Stimulated activated CD8-positive, alpha-beta memory T cell treated with anti-CD3 and anti-CD28 coated beads, Interleukin-4, amount 100 ng/mL, for 1 hour (primary cell): ENCODE measurements at places on chromosomes 1 and 21.
A peak's percentile ranks its signal among the peaks of the same experiment; 100 is the strongest.

GRCh38 chr1:31861346-31861745 is 45.5 kb upstream of the SPOCD1 start:
- no peak for DNase-seq

- DNase-seq = no peak
These were observed 1.2 kb downstream of the VAV3 start for GRCh38 chr1:107963601-107964335.

- DNase-seq = no peak
These were observed 6.2 kb upstream of the TRIM45 start for GRCh38 chr1:117127795-117128194.

DNA sequence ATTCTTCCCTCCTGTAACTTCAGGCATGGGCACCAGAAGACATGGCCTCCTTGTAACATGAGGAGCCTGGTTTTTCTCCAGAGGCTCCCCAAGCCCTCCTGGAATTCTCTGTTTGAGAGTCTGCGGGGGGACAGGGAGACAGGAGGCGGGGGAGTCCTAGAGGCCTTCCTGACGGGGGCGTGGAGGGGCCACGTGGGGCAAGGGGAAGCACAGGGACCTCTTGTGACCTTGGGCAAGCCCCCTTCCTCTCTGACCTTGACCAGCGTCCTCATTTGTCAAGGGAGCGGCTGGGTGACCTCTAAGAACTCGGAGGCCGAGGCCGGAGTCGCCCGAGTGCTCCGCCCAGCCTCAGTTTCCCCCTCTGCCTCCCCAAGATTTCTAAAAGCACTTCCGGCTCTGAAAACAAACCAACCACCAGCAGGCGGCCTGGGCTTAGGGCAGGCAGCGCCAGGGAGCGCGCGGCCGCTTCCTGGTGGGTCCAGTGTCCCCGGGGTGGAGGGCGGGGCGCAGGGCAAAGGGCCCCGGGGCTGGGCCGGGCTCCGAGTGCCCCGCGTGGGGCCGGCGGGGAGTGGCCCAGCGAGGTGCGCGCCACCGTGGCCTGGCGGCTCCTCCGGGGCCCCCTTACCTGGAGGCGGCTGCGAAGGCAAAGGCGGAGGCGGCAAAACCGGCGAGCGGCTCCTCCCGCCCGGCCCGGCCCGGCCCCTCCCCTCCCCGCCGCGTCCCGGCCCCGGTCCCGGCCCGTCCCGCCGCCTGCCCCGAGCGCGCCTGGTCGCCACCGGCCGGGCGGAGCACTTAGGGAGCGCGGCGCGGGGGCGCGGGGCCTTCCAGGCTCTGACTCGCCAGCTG is at the start of gene TMCO4:
Gene TMCO4, minus strand, starts transcription at position 687 of the 846 bp plus-strand sequence. CDS start 19,158 bp downstream, outside the sequence.
- DNase-seq = peak; percentile 10

GRCh38 chr1:53286955-53287354 is 40.9 kb downstream of the LRP8 start:
- no peak for DNase-seq

- no peak for DNase-seq
These were observed 184.9 kb downstream of the SLC35F3 start for GRCh38 chr1:234089396-234089795.

DNA sequence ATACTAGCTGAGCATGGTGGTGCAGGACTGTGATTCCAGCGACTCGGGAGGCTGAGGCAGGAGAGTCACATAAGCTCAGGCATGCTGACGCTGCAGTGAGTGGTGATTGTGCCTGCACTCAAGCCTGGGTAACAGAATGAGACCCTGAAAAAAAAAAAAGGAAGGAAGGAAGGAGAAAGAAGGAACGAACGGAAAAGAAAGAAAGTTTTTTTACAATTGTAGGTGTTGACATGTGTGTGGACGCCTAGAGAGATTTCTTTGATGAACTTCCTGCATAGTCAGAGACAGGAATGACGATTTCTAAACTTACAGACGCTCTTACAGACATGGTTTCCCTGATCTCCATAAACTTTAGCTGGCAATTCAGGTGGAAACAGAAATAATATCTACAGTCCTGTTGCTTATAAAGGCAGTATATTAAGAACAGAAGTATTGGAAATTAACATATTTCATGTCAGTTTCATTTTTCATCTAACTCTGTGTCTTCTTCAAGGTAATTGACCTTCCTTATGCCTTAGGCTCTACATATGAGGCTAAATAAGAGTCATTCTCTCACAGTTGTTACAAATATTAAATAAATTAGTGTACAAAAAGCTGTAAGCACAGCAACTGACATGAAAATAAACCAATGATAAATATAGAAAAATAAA is 4.1 kb downstream of the SAMSN1 start:
- no peak for DNase-seq

DNA sequence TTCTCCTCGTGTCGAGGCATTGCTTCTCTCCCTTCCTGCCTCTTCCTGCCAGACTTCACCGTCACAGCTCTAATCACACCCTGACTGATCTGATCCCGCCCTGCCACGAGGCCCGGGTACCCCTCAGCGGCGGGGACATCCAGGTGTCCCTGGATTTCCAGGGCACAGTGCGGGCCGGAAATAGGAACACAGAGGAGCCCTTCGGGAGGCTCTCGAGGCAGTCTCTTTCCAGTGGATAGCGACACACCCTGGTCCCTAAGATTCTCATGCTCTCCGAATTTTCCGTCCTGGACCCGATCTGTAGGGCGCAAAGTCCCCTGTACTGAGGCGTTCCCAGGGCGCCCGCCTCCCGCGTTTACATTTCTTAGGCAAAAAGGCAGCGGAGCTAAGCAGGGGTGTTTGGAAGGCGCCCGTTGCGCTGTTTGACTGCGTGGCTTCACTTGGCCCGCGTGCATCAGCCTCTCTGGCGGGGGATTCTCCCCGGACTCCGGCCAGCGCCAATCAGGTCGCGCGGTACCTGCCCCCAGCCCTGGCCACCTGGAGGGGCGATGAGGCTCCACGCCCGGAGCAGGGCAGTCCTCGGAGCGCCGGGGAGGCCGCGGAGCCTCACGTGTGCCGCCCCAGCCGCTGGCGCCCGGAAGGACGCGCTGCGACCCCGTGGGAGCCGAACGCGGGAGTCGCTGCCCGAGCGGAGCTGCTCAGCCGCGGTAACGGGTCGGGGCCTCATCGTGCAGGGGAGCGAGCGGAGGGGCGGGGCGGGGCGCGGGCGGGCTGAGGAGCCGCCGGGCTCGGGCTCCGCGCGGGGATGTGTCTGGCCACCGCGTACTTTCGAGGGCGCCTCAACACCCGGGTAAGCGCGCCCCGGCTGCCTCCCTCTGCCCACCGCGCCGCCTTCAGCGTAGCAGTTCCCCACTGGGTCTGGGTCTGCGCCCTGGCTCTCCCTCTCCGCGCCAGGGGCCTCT is at the start of gene FAM163A:
Gene FAM163A, plus strand, starts transcription at position 575 of the 962 bp plus-strand sequence. CDS start 69,807 bp downstream, outside the sequence.
- no peak for DNase-seq

DNA sequence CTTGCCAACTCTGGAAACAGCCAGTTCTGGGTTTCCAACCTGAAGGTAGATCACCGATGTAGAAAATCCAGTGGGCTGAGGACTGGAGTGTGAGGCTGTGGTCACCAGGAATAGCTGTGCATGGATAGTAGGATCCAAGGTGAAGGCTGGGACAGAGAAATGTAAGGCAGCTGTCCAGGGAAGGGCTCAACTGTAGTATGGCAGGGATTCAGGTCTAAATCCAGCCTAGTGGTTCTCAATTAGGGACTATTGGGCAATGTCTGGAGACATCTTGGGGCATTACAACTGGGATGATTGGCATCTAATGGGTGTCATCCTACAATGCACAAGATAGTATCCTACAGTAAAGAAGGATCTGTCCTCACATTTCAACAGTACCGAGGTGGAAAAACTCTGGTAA is 67.7 kb upstream of the RUNX1 start:
- DNase-seq = no peak

- no peak for DNase-seq
These were observed 391.0 kb downstream of the USH2A start for GRCh38 chr1:216032284-216032683.

DNA sequence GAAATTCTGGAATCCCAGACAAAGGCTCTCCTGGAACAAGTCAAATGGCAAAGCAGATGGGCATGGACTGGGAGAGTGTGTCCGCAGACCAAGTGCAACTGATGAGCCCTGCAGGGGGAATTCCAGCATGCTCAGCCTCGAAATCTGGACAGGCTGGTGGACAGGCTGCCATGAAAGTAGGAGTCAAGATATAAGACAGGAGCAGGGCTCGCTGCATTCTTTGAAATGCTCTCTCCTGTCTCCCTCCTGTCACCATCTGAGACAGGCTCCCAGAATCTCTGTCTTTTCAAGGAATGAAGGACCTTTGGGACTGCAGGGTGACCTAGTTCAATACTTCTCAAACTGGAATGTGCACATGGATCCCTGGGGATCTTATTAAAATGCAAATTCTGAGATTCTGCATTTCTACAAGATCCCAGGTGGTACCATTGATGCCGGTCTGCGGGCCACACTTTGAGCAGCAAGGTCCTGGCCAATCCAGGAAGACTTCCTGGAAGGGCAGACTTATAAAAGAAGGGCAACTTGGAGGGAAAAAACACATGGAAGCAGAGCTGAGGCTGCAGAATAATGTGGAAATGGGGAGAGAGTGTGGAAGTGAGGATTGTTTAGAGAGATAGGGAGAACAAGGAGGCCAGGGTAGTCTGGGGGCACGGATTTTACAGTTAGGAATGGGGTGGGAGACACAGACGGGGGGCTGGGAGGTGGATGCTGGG is 29.8 kb downstream of the TNNT2 start:
- no peak for DNase-seq

GRCh38 chr1:54610048-54610447 is 13.3 kb downstream of the FAM151A start:
- no peak for DNase-seq

DNA sequence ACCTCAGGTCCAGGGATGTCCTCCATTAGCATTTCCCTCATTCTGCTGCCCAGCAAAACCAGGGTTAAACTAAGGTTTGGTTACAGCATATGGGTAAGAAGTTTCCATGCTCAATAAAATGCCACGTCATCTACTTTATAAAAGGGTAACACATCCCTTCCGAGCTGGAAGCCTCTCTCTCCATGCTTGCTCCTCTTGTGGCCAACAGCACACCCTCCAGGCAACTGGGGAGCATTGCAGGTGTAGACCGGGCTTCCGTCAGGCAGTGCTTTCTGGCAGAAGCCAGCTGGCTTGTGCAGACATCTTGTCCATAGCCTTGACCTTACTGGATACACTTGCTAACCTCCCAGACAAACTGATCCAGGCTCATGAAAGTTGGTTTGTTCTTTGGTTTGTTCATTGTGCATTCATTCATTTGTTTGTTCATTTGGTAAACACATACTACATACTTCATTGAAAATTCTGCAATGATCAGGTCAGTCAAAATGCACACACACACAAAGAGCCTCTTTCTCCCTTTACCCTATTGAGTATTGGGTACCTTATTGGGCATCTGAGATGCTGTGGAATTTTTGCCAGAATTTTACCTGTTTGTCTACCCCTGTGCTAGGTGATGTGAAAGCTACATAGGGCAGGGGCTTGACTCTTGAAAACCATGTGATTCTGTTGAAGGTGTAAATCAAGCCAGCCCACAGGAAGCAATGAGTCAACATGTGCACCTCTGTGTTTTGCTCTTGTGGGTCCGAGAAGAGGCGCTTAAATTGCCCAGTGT is 422.8 kb downstream of the CAMTA1 start:
- no peak for DNase-seq

DNA sequence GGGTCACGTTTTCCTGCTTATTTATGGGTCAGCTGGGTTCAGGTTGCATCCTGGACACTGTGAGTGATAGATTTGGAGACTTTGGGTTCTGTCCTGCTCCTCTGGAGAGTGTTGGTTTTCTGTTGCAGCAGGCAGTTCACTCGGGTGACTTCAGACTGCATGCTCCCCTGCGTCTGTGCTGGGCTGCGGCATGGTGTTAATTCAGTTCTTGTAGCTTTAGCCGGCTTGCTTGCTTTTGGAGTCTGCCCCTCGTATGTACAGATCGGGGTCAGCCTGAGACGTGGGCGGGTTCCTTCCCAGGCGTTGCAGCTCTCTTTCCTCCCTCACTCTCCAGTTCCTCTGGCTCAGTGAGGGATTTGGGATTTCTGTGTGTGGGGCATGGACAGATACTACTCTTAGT is 38.0 kb downstream of the PCNT start:
- DNase-seq = no peak

GRCh38 chr1:115771847-115772457 is 3.4 kb upstream of the CASQ2 start:
- no peak for DNase-seq

DNA sequence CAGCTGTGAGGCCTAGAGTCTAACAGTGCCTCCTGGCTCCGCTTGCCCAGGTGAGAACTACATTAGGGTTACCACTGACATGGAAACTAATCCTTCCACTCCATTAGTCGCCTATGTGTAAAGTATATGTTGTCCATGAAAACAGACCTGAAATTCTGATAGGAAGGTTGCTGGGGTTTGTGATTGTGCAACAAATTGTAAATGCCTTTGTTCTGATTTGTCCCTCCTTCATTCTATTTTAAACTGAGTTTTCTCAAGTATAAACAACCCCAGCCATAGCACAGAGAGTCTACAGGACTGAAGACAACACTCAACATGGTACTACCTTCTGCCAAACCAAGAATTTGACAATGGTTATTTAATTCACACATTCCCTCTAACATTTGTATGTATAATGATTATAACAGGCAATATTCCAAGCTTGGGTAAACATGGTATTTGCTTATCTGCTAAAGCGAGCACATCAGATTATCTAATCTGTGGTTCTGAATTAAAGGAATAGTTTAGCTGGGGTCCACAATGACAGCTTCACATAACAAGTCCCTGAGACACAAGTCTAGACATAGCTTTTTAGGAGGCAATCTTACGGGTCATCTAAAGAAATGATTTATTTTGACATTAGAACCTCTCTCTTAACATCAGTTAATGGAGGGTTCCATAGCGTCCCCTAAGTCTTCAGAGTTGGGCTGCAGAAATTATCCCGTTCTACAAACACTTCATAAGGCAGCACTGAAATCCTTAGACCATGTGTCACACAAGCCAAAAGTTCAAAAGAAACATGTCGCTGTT is 633.0 kb downstream of the SMYD3 start:
- DNase-seq = no peak

DNA sequence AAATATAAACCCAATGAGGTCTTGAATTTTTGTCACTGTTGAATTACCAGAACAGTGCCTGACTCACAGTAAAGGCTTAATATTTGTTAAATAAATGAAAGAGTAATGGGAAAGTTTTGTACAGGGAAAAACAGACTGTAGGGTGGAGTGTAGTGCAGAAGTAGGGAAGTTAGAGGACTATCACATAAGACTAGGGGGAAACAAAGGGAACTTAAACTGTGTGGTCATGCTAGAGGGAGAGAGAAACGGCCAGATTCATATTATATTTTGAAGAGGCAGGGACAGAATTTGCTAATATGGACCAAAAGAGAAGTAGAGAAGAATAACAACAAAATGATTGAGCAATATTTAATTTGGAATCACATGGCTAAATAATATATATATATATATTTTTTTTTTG is 14.8 kb downstream of the CTSK start:
- DNase-seq = no peak

- DNase-seq = peak; percentile 14
These were observed 22.1 kb downstream of the A3GALT2 start for GRCh38 chr1:33298623-33299277.

- DNase-seq = no peak
These were observed 238.3 kb downstream of the HLX start for GRCh38 chr1:221117548-221117951.

DNA sequence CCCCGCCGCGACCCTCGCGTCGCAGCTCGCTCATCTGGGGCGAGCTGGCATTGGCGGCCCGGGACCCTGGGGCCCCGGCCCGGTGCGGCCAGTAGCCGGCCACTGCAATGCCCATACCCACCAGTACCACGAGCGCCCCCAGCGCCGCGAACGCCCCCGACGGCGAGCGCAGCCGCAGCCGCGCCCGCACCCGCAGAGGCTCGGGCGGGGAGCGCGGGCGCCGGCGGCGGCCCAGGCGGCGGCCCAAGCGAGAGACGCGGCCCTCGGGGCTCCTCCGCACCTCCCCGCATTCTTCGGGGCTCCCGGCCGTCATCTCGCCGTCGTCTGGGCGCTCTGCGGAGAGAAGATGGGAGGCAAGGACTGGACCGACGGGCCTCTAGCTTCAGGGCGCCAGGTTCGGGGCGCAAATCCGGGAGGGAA is 2.2 kb downstream of the TMEM200B start:
- no peak for DNase-seq
